ENCODE measurements at places on chromosomes 4 and X. TPM values are rescaled to one million over a fixed set of nuclear protein-coding genes. Genes with fewer than 3 reads are reported as not detected.

DNA sequence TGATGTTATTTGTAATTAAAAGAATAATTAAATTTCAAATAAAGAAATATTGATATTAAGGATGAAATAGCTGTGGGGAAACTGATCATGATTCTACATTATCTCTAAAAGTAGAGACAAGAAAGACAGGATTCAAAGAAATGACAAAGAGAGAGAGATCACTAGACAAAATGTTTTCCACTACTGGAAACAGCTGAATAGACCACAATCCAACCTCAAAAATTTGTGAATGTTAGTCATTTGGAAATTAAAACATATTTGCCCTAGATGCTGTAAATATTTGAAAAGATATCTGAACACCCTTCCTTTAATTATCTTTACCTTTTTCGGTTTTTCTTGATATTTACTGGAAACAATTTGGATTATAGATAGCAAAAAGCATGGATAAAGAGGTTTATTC lies 414.9 kb downstream of the CENPC start:
- no peak for ATAC-seq

DNA sequence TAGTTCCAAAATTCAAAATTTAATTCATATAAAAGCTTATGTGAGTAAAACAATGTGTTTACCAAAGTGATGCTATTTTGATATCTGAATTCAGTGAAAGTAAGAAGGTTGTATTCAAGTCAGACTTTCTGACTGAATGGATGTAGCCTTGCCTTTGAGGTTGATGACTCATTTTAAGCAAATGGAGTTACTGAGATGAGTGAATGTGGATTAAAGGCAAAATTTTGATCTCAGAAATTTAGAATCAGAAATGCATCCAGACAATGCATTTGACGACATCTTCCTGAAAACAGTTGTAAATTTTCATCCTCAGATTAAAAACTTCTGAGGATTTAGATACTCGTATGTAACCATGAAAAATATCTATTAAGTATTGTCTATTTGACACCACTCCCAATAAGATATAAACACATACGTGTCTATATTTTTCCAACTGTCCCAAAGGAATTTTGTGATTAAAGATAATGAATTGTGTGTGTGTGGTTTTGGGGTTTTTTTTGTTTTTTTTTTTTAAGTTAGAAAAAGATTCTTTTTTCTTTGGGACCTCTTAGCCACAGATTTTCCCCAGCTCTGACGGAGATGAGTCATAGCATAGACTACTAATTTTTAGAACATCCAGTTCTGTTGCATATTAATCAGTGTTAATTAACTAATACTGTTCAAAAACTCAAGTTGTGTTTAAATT lies 34.4 kb downstream of the NFKB1 start:
- ATAC-seq: peak; percentile 95

- no peak for ATAC-seq
Measured at GRCh38 chrX:11687157-11687556, 21.4 kb upstream of the ARHGAP6 start.

- no peak for ATAC-seq
Measured at GRCh38 chr4:89175611-89176010, 64.3 kb downstream of the TIGD2 start.

GRCh38 chr4:56227301-56227835 lies 159.9 kb downstream of the AASDH start:
- no peak for ATAC-seq

Gene ANXA3
- total RNA-seq: not detected

Gene HELT
- not detected for total RNA-seq

Gene RS1
- total RNA-seq: not detected

Gene PGM2
- 67.0 TPM for total RNA-seq
